ENCODE measurements at places on chromosomes 6 and 20.

GRCh38 chr6:87922196-87922946 is 125.3 kb upstream of the SPACA1 start:
- DNase-seq, result no peak

DNA sequence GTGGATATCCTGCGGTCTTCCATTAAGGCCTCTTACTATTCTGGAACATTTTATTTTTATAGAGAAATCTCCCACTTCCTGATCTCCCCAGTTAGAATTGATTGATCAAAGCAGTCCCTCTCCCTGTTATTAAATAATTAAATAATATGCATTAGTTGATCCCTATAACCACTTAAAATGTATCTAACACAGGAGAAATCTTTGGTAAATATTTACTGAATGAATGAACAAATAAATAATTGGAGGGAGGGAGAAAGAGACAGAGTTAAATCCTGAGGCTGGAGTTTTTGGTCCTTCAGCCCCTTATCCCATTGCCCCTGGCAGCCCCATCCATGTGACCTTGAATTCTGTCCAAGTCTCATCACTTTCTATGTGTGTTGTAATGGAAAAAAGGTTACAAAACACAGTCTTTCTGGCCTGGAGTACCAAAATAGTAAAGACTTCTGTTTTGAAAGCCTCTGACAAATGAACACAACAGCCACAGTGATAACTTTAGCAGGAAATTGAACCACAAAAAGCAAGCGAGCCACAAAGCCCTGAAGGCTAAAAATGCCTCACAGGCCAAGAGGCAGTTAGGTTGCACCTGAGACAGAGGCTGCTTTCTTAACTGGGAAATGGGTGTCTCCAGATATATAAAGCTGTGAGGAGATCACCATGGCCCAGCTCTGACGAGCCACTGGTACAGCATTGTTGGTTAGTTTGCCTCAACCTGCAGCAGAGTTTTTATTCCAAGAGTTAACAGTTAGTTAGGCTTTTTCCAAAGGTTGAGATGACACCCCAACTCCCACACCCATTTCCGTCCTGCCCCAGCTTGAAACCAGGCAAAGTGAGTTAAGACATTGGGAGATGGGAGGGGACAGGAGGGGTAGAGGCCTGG is 11.3 kb downstream of the NT5E start:
- no peak for DNase-seq

GRCh38 chr20:20224806-20225205 is 143.1 kb upstream of the INSM1 start:
- no peak for DNase-seq

DNA sequence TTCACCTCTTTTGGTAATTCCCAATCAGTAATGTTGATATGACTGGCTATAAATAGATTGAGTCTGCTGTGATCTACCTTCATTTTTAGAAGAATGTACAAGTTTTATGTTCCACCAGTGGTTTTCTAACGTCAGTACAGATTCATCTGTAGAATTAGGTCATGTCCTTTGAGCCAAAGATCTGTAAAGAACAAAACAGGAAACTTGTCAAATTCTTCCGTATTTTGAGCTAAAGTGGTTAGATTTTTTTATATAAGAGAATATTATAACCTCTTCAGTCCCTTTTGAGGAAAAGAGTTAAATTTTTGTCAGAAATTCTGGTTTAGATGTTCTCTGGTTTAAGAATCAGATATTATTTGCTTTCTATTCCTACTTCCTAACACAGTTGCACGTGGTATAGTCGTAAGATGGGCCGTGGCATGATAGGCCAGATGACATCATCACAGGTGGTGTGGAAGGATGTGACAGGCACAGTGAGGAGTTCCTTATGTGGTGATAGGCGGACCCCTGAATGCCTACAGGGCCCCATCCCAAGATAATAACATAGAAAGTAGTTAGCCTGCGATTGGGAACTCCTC is 62.3 kb downstream of the SNX9 start:
- no peak for DNase-seq

DNA sequence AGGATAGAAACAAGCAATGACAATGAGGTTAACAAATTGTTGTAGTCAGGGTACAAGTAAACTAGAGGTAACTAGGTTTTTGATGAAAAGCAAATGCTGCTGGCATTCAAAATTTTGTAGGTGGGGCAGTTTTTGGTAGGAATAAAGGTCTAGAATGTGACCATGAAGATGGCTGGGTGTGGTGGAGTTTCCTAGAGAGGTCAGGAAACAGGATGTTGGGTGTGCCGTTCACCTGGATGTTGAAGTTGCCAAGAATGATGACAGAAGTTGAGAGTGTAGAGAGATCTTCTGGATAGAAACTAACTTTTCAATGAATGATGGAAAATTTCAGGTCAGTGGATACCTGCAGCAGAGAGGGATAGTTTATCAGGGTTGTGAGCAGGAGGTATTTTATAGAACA is 22.7 kb downstream of the MAPK14 start:
- no peak for DNase-seq

DNA sequence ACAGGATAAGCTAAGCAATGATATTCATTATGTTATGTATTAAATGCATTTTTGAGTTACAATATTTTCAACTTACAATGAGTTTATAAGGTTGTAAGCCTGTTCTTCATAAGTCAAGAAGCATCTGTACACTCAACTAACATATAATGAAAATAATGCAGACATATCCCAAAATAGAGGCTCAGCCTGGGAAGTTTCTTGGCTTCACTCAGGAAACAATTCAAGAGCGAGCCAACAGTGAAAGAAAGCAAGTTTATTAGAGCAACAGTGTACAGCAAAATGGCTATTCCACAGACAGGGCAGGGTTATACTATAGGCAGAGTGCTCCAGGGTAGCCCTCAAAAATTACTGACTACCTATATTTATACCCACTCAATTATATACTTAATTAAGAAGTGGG is 1581.8 kb downstream of the HACE1 start:
- DNase-seq, result no peak

DNA sequence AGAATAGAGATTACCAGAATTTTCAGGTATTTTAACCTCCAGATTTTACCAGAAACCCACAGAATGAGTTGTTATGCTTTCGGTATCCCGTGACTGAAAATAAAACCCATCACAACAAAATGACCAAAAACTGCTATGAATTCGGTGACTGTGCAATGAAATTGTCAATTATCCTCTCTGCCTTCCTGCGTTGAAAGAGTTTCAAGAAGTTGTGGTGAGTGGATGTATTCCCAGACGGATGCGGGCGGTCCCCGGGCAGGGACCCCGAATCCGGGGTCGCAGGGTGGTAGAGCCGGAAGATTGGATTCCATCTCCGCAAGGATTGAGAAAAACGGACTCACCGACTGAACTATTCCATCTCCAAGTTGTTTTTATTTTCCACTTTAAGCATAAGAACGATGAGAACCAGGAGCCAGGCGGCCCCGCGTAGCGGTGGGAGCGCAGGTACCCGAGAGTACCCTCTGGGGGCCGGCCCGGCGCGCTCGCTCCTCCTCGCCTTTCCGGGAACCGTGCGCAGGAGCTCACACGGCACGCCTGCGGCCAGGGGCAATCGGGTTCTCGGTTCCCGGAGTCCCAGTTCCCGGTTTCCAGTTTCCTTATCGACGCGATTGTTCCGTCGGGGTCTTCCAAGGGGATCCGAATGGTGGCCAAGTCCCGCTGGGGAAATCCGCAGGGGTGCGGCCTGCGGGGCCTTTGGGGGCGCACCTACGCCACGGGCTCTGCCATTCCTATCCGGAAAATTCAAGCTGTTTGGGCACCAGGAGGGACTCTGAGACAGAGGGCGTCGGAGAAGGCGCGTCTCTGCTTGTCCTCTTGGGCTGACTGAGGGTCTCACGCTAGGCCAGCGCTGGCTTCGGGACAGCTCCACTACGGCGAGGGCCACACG is 104.9 kb upstream of the PRDM1 start:
- no peak for DNase-seq

- no peak for DNase-seq
Observed at GRCh38 chr20:23565503-23566045, 2.7 kb downstream of the CST9L start.

DNA sequence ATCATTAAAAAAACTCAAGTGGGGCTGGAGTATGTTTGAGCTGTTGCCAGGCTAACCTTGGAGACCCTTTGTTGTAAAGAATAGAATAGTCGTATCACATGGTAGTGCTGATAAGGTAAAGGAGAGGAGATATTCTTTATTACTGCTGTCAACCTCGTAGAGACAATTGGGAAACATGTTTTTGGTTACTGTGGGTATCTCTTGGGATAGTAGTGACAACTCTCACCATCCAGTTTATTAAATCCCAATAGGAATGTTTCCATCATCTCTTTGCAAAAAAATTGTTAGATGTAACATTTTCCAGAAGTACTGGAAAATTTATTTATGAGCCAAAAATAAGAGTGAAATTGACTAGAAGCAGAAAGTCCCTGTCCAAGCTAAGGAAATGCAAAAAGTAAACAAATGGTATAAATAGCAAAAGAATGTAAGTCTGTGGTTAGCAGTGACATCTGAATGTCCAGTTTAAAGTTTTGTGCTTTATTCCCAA is 829.3 kb upstream of the CITED2 start:
- no peak for DNase-seq

DNA sequence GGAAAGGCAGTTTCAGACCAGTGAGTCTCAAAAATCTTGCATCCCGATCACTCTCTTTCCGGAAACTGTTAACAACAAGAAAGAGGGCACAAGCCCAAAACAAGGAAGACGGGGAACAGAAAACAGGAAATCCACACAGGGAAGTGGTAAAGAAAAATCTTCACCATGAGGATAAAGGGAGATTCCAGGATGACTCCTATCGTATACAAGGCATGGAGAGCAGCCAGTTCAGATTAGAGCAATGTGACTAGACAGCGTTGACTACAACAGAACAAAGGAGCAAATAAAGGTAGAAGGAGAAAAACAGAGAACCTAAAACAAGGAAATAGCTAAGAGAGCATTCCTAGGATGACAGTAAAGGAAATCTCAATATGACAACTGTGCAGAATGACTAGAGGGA is 26.5 kb downstream of the VNN1 start:
- DNase-seq, result no peak

- DNase-seq, result no peak
Observed at GRCh38 chr20:58877050-58877975, 24.8 kb downstream of the GNAS start.

GRCh38 chr20:24837781-24838450 is 111.2 kb upstream of the CST7 start:
- DNase-seq, result no peak

DNA sequence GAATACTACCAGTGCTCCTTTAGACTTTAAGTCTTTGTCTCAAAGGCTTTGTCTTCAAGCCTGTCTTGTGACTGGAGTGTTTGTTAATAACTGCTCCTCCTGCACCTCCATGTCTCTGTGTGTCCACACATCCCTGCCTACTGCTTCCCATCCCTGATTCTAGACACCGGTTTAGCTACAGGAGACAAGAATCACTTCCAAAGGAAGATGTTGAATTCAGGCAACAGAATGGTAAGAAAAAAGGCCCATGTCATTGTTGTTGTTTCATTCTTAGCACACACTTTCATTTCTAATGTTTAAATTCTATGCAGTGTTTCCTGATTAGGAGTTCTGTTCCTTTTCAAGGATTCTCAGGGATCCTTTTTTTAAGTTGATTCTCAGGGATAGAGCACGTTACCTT is 293.6 kb upstream of the STXBP5 start:
- no peak for DNase-seq

DNA sequence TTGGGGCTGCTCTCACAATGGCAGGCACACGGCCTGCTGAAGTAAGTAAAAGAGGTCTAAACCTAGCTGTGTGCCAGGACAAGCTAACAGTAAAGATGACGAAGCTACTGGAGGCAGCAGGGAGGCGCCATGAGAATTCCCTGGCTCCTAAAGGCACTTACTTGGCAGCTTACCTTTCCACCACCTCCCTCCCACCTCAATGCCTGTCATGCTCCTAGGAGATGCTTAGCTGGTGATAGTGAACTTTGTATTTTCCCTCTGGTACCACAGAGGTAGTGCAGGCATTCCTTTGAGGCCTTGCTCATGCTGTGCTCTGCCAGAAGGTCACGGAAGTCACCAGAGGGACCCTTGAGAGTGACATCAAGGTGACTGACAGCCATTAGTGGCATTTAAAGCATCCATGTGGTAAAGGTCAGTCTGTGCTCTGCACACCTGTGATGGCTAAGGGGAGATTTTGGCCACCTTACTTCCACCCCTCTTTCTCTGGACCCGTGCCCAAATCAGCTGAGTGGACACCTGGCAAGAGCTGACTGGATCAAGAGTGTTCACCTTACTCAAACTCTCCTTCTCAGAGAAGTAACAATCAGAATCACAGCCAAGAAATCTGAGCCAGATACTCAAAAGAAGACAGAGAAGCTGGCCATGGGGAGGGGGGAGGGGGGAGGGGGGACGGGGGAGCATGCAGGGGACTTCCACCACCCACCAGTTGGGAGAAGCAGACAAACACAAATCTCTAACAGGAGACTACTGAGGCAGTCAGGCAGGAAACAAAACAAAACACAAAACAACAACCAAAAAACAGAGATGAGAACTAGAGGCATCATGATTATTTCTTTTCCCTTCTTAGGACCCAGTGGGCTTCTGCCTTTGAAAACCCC is 2.9 kb downstream of the FKBP1A start:
- no peak for DNase-seq

DNA sequence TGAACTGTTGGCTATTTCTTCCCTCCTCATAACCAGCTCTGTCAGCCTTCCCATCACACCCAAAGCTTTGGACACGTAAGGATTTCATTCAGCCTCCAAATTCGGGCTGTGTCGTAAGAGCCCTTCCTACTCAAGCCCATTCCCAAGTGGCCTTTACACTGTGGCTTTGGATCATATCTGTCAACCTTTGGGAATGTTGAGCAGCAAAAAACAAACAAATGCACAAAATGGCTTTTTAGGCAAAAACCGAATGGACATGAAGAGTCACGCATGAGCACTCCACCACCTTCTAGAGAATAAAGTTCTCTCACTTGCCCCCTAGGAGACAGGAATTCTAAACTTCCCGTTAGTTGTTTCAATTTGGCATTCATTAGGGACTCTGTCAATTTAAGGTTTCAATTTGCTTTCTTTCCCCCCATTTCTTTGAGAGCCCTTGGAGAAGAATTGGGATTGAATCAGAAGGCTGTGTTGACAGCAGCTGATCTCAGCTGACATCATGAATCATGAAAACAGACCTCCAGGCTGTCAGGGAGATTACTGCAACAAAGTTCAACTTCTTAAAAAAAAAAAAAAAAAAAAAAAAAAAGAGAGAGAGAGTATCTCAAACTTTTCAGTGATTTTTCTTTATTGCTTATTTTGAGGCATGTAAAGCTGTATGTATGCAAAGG is 110.3 kb downstream of the BCAS1 start:
- DNase-seq, result no peak

All from GM19239 (cell line).